ENCODE measurements at places on chromosomes 16 and 17. TPM values are rescaled to one million over a fixed set of nuclear protein-coding genes. Genes with fewer than 3 reads are reported as not detected.

- DNase-seq, result peak; percentile 56
Measured at GRCh38 chr16:9258423-9259051, 167.1 kb downstream of the HAPSTR1 start.

DNA sequence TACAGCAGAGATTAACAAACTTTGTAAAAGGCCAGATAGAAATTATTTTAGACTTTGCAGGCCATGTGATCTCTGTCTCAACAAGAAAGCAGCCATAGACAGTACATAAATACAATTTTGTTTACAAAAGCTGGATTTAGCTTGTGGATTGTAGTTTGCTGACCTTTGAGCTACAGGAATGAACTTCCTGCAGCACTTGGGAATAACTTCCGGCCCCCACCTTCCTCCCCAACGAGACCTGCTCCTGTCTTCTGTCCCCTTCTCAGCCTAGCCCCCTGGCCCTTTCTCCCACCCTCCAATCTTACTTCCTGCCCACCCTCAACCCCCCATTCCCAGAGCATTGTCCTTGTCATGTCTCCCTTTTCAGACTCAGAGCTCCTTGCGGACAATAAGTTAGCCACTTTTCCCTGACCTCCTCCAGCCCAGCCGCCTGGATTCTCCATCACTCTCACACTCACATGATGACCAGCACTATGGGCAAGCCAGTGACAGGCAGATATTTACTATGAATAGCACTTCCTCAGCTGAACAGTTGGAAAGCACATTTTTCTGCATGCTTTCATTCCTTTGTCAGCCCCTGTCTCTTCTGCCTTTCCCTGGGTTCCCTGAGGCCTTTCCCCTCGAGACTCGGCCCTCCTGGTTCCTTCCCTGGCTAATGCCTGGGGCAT lies 27.6 kb upstream of the DLX3 start:
- DNase-seq, result no peak

DNA sequence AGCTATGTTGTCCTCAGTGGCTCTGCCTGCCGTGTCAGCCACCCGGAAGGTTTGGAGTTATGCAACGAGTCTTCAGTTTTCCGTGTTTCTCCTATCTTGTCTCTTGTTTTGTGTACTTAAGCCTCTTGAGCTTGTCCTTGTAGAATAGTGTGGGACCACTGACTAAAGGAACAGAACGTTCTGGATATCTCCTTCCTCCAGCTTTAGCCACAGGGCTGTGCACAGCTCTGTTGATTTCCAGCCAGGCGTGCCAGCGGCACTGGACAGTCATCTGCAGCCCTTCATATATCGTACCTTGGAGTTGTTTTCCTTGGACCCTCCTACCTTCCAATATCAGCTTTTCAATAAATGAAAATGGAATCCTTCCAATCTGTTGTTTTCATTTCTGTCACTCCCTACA lies 39.8 kb downstream of the TMEM11 start:
- DNase-seq, result no peak

GRCh38 chr17:66275651-66276050 lies 26.8 kb upstream of the PRKCA start:
- DNase-seq, result no peak

GRCh38 chr16:49755313-49755620 lies 100.6 kb downstream of the ZNF423 start:
- peak; percentile 35 for DNase-seq

Gene SMIM36
- total RNA-seq, result not detected

Gene RBBP6
- 35.5 TPM for total RNA-seq

Gene C17orf78
- total RNA-seq, result not detected

Gene ETV4
- 0.41 TPM for total RNA-seq

Gene TBX6
- 0.41 TPM for total RNA-seq

Gene SLC13A5
- 0.41 TPM for total RNA-seq

- no peak for DNase-seq
Measured at GRCh38 chr16:49851468-49851787, 4.5 kb downstream of the ZNF423 start.

- no peak for DNase-seq
Measured at GRCh38 chr16:22232277-22233036, 26.4 kb downstream of the EEF2K start.

Gene FBXW10B
- total RNA-seq, result 0.82 TPM

DNA sequence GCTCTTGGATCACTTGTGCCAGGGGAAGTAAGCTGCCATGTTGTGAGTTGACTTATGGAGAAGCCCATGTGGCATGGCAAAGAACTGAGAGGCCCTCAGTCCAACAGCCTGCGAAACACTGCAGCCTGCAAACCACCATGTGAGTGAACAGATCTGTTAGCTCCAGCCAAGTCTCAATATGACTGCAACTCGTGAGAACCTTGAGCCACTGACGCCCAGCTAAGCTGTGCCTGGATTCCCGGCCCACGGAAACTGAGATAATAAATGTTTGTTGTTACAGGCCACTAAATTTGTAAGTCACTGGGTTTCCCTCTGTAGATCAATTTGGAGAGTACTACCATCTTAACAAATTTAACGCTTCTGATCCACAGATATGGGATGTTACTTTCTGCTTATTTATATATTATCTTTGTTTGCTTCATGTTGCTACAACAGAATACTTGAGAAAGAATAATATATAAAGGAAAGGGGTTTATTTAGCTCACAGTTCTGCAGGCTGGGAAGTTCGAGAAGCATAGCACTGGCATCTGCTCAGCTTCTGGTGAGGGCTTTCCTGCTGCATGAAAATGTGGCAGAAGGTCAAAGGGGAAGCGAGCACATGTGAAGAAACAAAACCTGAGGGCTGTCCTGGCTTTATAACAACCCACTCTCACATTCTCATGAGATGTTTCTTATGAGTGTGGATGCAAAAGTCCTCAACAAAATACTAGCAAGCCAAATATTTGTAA lies 29.4 kb upstream of the ATP2A3 start:
- no peak for DNase-seq

- DNase-seq, result no peak
Measured at GRCh38 chr17:45264430-45264829, 2.5 kb upstream of the SPATA32 start.

- DNase-seq, result peak; percentile 80
Measured at GRCh38 chr17:40341808-40342503, 22.6 kb downstream of the GJD3 start.

- DNase-seq, result no peak
Measured at GRCh38 chr17:72169823-72170222, 49.0 kb downstream of the SOX9 start.

DNA sequence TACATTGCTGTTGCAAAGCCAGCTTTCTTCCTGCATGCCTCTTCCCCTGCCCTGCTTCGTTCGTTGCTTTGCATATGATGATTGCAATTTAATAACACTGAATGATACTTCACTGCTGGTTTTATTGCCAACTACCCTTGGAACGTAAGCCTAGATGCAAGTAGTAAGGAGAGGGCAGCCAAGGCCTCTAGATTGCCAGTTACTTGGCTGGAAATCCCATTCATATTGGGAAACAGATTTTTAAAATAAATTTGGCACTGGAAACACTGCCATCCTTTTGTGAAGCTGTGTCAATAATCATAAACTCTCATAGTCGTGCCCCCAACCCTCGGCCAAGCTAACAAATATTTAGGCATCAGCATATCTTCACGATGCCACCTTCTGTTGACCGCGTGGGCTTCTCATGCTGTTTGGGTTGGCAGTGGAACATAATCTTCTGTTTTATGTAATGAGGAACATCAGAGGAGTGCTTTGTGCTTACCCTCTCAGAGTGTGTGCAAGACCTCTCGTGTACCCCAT lies 86.5 kb downstream of the MAP2K6 start:
- no peak for DNase-seq

DNA sequence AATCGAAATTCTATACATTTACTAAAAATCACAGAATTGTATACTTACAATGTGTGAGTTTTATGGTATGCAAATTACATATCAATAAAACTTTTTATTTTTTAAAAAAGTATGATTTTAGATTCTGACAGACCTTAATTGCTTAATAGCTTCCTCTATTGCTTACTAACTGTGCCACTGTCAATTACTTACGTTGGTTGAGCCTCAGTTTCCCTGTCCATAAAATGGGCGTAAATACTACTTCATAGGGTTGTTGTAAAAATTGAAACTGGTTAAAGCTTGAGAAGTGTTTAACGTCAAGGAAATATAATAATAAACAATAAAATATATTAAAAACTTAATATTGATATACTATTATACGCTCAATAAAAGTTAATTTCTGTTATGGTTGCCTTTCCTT lies 203.4 kb downstream of the SHISA9 start:
- DNase-seq, result no peak

GRCh38 chr17:30310562-30310961 lies 18.8 kb upstream of the BLMH start:
- DNase-seq, result no peak

GRCh38 chr16:51807551-51807950 lies 656.5 kb upstream of the SALL1 start:
- DNase-seq, result no peak

DNA sequence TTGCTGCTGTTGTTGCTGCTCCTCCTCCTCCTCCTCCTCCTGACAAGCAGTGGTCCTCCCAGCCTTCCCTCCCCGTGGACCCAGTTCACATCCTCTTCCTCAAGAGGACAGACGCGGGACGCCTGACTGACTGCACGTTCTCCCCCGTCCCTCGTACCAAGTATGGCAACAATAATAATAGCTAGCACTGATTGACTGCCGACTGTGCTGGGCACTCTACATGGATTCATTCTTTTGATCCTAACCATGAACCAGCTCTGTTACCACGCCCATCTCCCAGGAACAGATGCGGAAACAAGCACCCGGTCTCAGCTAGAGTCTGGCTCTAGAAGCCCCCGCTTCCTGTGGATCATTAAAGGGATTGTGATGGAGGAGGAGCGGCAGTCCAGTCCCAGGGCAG lies 78.0 kb downstream of the GNAO1 start:
- no peak for DNase-seq

DNA sequence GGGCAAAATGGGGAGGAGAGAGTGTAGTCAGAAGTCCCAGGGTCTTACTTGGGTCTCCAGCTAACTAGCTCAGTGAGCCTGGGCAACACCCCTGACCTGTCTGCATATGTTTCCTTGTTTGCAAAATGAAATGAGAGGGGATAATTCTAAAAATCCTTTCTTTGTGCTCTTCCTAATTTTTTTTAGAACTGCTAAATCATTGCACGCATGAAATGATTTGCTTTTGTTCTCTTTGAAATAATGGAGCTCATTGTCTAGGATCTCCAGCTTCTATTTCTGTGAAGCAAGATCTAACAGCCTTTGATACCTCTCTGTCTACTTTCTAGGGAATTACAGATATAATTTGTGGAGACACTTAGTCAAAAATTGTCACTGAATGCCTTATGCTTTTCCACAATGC lies 181.3 kb downstream of the CDH13 start:
- DNase-seq, result no peak

DNA sequence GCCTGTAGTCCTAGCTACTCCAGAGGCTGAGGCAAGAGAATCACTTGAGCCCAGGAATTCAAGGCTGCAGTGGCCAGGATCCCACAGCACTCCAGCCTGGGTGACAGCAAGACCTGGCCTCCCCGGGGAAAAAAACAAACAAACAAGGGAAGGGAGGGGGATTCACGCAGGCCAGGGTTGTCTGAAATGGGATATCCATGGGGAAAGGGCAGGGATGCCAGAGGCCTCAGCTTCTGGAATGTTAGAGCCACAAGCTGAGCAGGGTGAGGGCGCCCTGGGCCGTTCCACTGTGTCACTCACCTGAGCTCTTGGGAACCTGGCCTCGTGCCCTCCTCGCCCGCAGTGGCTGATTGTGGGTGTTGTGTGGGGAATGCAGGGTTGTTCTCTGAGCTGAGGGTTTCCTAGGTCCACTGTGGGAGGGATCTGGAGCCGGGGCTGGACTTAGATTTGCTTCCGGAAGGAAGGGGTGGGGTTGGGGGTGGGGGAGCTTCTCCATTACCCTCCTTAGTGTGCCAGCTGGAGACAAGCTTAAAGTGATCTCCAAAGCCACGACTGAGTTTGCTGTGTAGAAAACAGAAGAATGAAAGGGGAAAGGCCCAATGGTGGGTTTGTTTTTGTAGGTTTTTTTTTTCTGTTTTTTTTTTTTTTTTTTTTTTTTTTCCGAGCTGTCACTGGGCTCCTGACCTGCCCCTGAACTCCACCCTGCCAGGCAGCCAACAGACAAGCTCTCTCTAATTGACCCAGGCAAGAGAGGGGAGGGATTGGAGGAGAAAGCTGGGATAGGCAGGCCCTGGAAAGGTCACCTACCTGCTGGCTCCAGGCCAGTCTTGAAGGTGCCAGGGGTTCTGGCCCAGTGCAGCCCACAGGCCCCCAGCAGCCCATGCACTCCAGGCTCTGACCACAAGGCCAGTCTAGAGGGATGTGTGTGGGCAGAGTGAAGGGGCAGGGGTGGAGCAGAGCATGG lies at the start of gene SULT1A1:
Gene SULT1A1 (minus strand): TSS at position 414 of the 964 bp plus-strand sequence. CDS start 1,189 bp downstream, outside the sequence.
- DNase-seq, result peak; percentile 33

- no peak for DNase-seq
Measured at GRCh38 chr17:59734226-59734625, 26.8 kb downstream of the VMP1 start.

Gene ADCY7
- total RNA-seq, result 9.8 TPM

Gene C1QTNF8
- not detected for total RNA-seq

- no peak for DNase-seq
Measured at GRCh38 chr16:11658896-11659708, 9.2 kb upstream of the SNN start.

DNA sequence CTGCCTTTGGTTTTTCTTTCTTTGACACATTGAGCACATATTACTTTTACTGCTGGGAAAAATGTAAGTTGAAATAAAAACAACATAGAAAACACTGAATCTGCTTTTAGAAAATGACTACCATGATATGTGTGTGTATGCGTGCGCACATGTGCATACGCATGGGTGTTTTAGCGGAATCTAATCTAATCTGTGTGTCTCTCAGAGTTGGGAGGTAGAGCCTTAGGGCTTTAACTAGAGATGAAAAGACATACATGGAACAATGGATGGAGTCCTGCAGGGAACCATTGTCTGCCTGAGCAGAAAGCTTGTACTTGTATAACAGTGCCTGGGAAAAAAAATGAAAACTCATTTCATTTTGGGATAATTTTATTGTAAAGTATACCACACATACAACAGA lies 12.4 kb downstream of the SLFN5 start:
- no peak for DNase-seq

Gene SPATA2L
- total RNA-seq, result 20.0 TPM

- DNase-seq, result no peak
Measured at GRCh38 chr17:63345611-63346010, 100.5 kb downstream of the CYB561 start.

- DNase-seq, result no peak
Measured at GRCh38 chr16:54200161-54200534, 86.4 kb downstream of the IRX3 start.
